ENCODE measurements at places on chromosomes 6 and 20. TPM values are rescaled to one million over a fixed set of nuclear protein-coding genes. Genes with fewer than 3 reads are reported as not detected.

Gene C6orf58
- 0.60 TPM for polyA plus RNA-seq

Gene MROH8
- polyA plus RNA-seq, result 3.9 TPM

Gene AGER
- polyA plus RNA-seq, result 8.0 TPM

Gene OPRM1
- not detected for polyA plus RNA-seq

Gene FRMD1
- 0.23 TPM for polyA plus RNA-seq

Gene CDH22
- 0.30 TPM for polyA plus RNA-seq
